Trophoblast cell (in vitro differentiated cells and primary cell): ENCODE measurements at places on chromosomes 7 and 10.

- no peak overlapping the region for H3K27ac ChIP-seq
- no peaks in the 10 kb centered on the region for H3K4me1 ChIP-seq
- H3K4me3 ChIP-seq = no peak overlapping the region
- H3K36me3 ChIP-seq = no peaks in the 10 kb centered on the region
- no peak for DNase-seq
- no peaks in the 10 kb centered on the region for H3K27me3 ChIP-seq
Measured at GRCh38 chr7:112293416-112293815, 86.9 kb downstream of the ZNF277 start.

DNA sequence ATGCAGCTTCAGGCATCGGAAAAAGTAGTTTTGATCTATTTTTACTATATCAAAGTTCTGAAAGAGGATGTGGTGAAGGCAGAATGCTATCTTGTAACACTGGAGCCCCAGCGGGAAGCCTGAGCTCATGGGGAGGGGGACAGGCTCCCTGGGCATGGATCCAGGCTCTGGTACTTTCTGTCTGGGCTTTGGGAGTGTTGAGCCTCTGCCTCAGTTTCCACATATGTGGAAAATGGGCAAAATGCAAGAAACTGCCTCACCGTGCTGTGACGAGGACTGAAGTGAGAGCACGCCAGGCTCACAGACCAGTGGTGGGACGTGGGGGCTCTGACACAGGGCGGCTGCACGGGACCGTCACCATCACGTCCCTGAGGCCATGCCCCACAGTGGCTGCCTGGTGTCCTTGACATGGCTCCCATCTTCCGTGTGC lies 182.9 kb upstream of the SHH start:
- H3K36me3 ChIP-seq = no peaks in the 10 kb centered on the region
- no peak for DNase-seq
- H3K4me3 ChIP-seq = no peak overlapping the region

DNA sequence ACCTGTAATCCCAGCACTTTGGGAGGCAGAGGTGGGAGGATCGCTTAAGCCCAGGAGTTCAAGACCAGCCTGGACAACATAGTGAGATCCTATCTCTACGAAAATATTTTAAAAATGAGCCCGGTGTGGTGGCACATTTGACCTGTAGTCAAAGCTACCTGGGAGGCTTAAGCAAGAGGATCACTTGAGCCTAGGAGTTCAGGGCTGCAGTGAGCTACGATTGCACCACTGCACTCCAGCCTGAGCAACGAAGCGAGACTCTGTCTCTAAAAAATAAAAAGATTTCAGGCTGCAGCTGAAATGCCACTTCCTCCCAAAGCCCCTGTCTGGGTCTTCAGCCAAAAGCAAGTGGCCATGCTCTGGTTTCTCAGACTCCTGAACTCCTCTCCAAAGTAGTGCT lies 38.7 kb upstream of the CARD11 start:
- peak; percentile 51 for DNase-seq
- H3K4me1 ChIP-seq = no peaks in the 10 kb centered on the region
- no peak overlapping the region for H3K27ac ChIP-seq
- H3K4me3 ChIP-seq = no peak overlapping the region

- no peak for DNase-seq
- peaks cover 24% of the 10 kb centered on the region for H3K4me1 ChIP-seq
- H3K27ac ChIP-seq = no peak overlapping the region
- H3K4me3 ChIP-seq = no peak overlapping the region
- H3K27me3 ChIP-seq = no peaks in the 10 kb centered on the region
Measured at GRCh38 chr10:22611425-22612115, 102.8 kb downstream of the PIP4K2A start.

DNA sequence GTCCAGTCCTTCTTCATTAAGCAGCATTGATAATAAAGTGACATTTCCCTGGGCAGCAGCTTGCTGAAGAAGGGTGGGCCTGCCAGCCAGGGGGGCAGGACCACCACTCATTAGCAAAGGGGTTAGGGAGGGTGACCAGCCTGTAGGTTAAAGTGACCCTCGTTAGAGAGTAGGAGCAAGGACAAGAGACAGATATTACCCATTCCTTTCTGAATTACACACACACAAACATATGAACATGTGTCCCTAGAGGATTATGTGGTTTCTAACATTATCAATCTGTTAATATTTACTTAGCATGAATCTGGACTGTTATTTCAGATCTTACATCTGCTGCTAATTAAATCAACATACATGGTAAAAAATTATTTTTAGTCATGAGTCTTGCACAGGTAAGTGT lies 88.9 kb downstream of the CTTNBP2 start:
- no peak for DNase-seq
- no peaks in the 10 kb centered on the region for H3K27me3 ChIP-seq
- H3K27ac ChIP-seq = no peak overlapping the region
- H3K4me1 ChIP-seq = peaks cover 3% of the 10 kb centered on the region

- no peaks in the 10 kb centered on the region for H3K36me3 ChIP-seq
- peak overlapping the region; percentile 90 for H3K4me3 ChIP-seq
- peak overlapping the region; percentile 31 for H3K27ac ChIP-seq
- no peak for DNase-seq
- H3K27me3 ChIP-seq = no peaks in the 10 kb centered on the region
Measured at GRCh38 chr7:38178695-38179344, 775 bp downstream of the STARD3NL start.

DNA sequence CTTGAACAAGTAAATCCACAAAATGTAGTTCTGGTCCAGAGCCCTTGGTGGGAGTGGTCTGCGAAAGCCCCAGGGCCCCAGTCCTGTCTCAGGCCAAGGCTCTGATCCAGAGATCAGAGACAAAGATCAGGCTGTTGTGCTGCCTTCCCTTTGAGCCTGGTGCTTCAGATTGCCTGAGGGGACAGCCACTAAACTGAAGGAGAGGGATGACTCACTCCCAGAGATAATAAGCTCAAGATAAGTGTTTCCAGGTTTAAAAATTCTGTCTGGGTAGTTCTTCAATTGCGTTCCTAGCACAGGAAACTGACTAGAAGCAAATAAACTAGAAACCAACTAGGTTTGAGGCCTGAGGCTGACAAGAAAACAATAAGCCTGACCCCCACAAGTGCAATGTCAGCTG lies 190.2 kb downstream of the RAMP3 start:
- H3K4me3 ChIP-seq = no peak overlapping the region
- peak overlapping the region; percentile 76 for H3K27ac ChIP-seq
- H3K4me1 ChIP-seq = peaks cover 10% of the 10 kb centered on the region
- no peaks in the 10 kb centered on the region for H3K27me3 ChIP-seq
- peak; percentile 82 for DNase-seq
- no peaks in the 10 kb centered on the region for H3K36me3 ChIP-seq

DNA sequence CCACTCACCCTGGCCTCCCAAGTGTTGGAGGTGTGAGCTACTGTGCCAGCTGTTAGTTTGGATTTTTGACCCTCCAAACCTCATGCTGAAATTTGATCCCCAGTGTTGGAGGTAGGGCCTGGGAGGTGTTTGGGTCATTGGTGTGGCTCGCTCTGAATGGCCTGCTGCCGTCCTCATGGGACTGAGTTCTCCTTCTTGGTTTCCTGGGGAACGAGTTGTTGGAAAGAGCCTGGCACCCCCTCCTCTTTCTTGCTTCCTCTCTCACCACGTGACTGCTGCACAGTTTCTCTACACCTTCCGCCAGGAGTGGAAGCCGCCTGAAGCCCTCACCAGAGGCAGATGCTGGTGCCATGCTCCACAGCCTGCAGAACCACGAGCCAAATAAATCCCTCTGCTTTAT lies 253.5 kb downstream of the PHTF2 start:
- no peaks in the 10 kb centered on the region for H3K27me3 ChIP-seq
- no peak overlapping the region for H3K4me3 ChIP-seq
- no peak for DNase-seq

DNA sequence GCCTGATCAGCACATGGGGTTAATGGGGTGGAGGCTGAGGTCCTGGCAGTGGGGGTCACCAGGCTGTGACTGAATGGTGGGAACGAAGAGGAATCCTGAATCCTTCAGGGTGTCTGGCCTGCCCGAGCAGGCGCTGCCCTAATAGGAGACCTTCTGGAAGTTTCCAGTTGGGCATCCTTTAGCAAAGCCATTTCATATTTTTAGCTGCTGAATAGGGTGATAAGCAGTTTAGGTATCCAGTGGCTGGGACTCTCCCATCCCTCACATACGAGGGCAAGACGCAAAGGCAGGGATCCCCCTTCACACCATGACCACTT lies 159.3 kb downstream of the SH3PXD2A start:
- no peak overlapping the region for H3K27ac ChIP-seq
- H3K36me3 ChIP-seq = no peaks in the 10 kb centered on the region
- peaks cover 7% of the 10 kb centered on the region for H3K4me1 ChIP-seq
- no peak for DNase-seq

DNA sequence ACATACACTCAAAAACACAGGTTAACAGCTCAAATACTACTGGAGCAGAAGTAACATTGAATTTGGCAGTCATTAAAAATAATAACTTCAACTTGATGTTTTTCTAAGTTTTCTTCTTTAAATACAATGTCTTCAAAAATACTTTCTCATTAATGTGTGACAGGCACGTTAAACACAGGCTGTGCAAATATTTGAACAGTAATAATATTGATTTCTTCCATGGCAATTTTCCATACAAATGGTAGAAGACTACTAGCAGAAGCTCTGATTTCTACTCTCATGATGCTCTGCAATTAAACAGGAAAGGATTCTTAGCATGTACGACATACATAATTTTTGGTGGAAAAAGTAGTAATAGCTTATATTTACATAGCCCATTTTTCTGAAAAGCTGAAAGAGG lies 47.4 kb downstream of the NRP1 start:
- H3K4me3 ChIP-seq = no peak overlapping the region
- no peak overlapping the region for H3K27ac ChIP-seq
- no peaks in the 10 kb centered on the region for H3K27me3 ChIP-seq
- peaks cover 5% of the 10 kb centered on the region for H3K4me1 ChIP-seq

DNA sequence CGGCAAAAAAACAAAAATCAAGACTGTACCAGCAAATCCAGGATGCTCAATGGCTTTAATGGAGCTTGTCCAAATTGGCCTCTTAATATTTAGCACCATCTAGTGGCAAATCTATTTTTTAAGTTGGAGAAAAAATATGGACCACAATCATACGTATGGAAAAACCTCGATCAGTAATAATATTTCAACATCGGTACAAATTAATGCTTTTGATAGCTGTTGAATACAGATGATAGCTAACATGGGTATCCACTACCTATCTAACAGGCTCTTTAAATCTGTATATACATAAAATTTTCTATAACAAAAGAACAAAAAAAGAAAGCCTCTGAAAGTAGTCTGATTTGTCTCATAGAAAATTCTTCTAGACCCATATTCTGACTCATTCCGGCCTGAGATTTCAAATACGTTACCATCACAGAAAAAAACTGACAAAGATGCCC lies 29.2 kb downstream of the COA1 start:
- no peaks in the 10 kb centered on the region for H3K27me3 ChIP-seq
- no peak overlapping the region for H3K27ac ChIP-seq
- no peak for DNase-seq
- H3K4me1 ChIP-seq = no peaks in the 10 kb centered on the region
- no peaks in the 10 kb centered on the region for H3K36me3 ChIP-seq

DNA sequence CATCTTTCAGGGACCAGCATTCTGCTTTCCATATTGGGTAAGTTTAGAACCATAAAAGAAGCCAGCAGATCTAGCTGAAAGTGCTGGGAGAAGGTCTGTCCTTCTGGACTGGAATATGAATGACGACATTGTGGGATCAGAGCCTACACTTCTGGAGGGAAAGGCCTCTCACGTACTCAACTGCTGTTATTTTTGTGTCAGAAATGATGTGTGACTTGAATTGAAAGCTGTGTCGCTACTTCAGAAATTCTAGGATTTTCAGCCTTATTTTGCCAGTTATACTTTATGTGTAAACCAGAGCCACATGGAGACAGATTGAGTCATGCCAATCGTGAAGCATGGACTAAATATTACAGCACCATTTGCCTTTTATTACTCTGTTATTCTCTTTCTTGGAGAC lies 231.0 kb downstream of the KIAA1217 start:
- DNase-seq = no peak
- H3K4me3 ChIP-seq = no peak overlapping the region
- H3K27ac ChIP-seq = peak overlapping the region; percentile 70
- peaks cover 6% of the 10 kb centered on the region for H3K36me3 ChIP-seq
- no peaks in the 10 kb centered on the region for H3K27me3 ChIP-seq

GRCh38 chr7:135447748-135448147 lies 62.2 kb downstream of the CNOT4 start:
- no peaks in the 10 kb centered on the region for H3K4me1 ChIP-seq
- no peak for DNase-seq
- no peak overlapping the region for H3K27ac ChIP-seq
- H3K36me3 ChIP-seq = peaks cover 4% of the 10 kb centered on the region
- H3K4me3 ChIP-seq = no peak overlapping the region

- no peaks in the 10 kb centered on the region for H3K27me3 ChIP-seq
- no peak overlapping the region for H3K4me3 ChIP-seq
- DNase-seq = no peak
- no peaks in the 10 kb centered on the region for H3K4me1 ChIP-seq
Measured at GRCh38 chr7:94228678-94229077, 166.0 kb upstream of the COL1A2 start.

- H3K27me3 ChIP-seq = no peaks in the 10 kb centered on the region
- H3K4me3 ChIP-seq = no peak overlapping the region
- no peaks in the 10 kb centered on the region for H3K4me1 ChIP-seq
- H3K36me3 ChIP-seq = no peaks in the 10 kb centered on the region
Measured at GRCh38 chr7:929311-929711, 25.2 kb downstream of the ADAP1 start.

- no peak overlapping the region for H3K27ac ChIP-seq
- H3K36me3 ChIP-seq = no peaks in the 10 kb centered on the region
- DNase-seq = no peak
- no peaks in the 10 kb centered on the region for H3K4me1 ChIP-seq
- no peaks in the 10 kb centered on the region for H3K27me3 ChIP-seq
- no peak overlapping the region for H3K4me3 ChIP-seq
Measured at GRCh38 chr7:126662856-126663255, 589.9 kb downstream of the GRM8 start.

- H3K4me3 ChIP-seq = no peak overlapping the region
- no peaks in the 10 kb centered on the region for H3K27me3 ChIP-seq
- H3K27ac ChIP-seq = no peak overlapping the region
- DNase-seq = no peak
Measured at GRCh38 chr7:8232999-8233847, 28.7 kb downstream of the ICA1 start.

GRCh38 chr7:50321487-50322067 lies 17.1 kb downstream of the IKZF1 start:
- H3K4me3 ChIP-seq = no peak overlapping the region
- H3K36me3 ChIP-seq = no peaks in the 10 kb centered on the region
- no peaks in the 10 kb centered on the region for H3K27me3 ChIP-seq
- H3K27ac ChIP-seq = no peak overlapping the region
- no peaks in the 10 kb centered on the region for H3K4me1 ChIP-seq

- H3K4me1 ChIP-seq = no peaks in the 10 kb centered on the region
- no peak overlapping the region for H3K4me3 ChIP-seq
- H3K27me3 ChIP-seq = no peaks in the 10 kb centered on the region
Measured at GRCh38 chr10:88316292-88316861, 266.7 kb downstream of the RNLS start.

- no peak overlapping the region for H3K27ac ChIP-seq
- H3K4me1 ChIP-seq = no peaks in the 10 kb centered on the region
- no peak overlapping the region for H3K4me3 ChIP-seq
- H3K27me3 ChIP-seq = no peaks in the 10 kb centered on the region
Measured at GRCh38 chr7:143295870-143296269, 7.7 kb downstream of the CASP2 start.

- no peaks in the 10 kb centered on the region for H3K27me3 ChIP-seq
- no peak overlapping the region for H3K4me3 ChIP-seq
- no peak overlapping the region for H3K27ac ChIP-seq
- H3K4me1 ChIP-seq = peaks cover 3% of the 10 kb centered on the region
- H3K36me3 ChIP-seq = no peaks in the 10 kb centered on the region
Measured at GRCh38 chr10:107436568-107436967, 272.1 kb upstream of the SORCS1 start.
